ENCODE measurements at places on chromosomes 5 and 9. TPM values are rescaled to one million over a fixed set of nuclear protein-coding genes. Genes with fewer than 3 reads are reported as not detected.

- no peak overlapping the region for H3K4me3 ChIP-seq
- no peak overlapping the region for H3K27ac ChIP-seq
- no peaks in the 10 kb centered on the region for H3K36me3 ChIP-seq
Observed at GRCh38 chr9:90735952-90736351, 65.7 kb upstream of the SYK start.

Gene FAM81B
- total RNA-seq: not detected

- DNase-seq: no peak
- no peaks in the 10 kb centered on the region for H3K27me3 ChIP-seq
- H3K4me1 ChIP-seq: peaks cover 4% of the 10 kb centered on the region
- H3K4me3 ChIP-seq: no peak overlapping the region
Observed at GRCh38 chr9:8644571-8644970, 845.0 kb upstream of the DMAC1 start.

DNA sequence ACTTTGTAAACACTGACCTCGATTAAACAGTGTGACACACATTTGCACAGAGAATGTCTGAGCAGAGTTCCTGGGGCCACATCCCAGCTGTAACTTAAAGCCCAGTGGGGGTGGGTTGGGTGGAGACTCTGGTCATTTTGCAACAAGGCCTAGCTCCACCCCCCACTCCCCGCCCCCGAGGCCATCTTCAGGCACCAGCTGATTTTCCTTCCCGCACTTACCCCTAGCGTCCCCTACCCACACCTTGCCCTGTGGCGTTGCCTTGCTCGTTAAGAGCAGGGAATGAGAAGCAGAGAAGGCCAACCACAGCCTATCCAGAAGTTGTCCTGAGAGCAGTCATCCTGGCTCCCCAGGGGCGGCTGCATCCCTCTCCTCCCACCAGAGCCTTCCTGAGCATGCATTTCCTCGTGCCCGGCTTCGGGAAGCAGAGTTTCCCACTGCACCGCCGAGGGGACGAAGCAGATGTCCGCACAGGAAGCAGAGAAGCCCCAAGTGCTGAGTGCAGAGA lies 101.7 kb upstream of the SARDH start:
- H3K27me3 ChIP-seq: no peaks in the 10 kb centered on the region
- no peak for DNase-seq
- H3K4me3 ChIP-seq: no peak overlapping the region
- H3K27ac ChIP-seq: no peak overlapping the region
- H3K36me3 ChIP-seq: no peaks in the 10 kb centered on the region
- peaks cover 3% of the 10 kb centered on the region for H3K4me1 ChIP-seq

- H3K27ac ChIP-seq: no peak overlapping the region
- H3K36me3 ChIP-seq: no peaks in the 10 kb centered on the region
- H3K4me1 ChIP-seq: no peaks in the 10 kb centered on the region
- H3K27me3 ChIP-seq: no peaks in the 10 kb centered on the region
- no peak overlapping the region for H3K4me3 ChIP-seq
- no peak for DNase-seq
Observed at GRCh38 chr9:116237456-116237855, 83.9 kb downstream of the PAPPA start.

Gene GABRA6
- total RNA-seq: not detected

Gene FGF10
- total RNA-seq: not detected

DNA sequence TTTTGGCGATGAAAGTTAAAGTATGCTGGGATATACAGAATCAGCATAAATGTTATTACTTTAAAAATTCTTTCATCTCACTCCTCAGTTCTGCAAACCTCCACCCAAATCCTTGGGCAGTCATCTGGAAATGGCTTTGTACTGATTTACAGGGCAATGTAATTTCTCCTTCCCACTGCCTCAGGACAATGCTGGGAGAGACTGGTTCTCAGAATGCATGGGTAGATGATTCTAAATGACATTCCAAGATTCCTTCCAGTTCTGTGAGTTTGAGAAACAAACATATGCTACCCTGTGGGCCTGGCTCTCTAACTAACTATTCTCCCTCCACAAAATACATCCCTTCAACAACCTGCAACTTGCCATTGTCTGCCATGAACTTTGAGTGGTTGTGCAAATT lies 7.5 kb upstream of the PSAT1 start:
- no peak overlapping the region for H3K4me3 ChIP-seq
- no peaks in the 10 kb centered on the region for H3K27me3 ChIP-seq
- no peak overlapping the region for H3K27ac ChIP-seq
- peaks cover 3% of the 10 kb centered on the region for H3K4me1 ChIP-seq
- no peak for DNase-seq

DNA sequence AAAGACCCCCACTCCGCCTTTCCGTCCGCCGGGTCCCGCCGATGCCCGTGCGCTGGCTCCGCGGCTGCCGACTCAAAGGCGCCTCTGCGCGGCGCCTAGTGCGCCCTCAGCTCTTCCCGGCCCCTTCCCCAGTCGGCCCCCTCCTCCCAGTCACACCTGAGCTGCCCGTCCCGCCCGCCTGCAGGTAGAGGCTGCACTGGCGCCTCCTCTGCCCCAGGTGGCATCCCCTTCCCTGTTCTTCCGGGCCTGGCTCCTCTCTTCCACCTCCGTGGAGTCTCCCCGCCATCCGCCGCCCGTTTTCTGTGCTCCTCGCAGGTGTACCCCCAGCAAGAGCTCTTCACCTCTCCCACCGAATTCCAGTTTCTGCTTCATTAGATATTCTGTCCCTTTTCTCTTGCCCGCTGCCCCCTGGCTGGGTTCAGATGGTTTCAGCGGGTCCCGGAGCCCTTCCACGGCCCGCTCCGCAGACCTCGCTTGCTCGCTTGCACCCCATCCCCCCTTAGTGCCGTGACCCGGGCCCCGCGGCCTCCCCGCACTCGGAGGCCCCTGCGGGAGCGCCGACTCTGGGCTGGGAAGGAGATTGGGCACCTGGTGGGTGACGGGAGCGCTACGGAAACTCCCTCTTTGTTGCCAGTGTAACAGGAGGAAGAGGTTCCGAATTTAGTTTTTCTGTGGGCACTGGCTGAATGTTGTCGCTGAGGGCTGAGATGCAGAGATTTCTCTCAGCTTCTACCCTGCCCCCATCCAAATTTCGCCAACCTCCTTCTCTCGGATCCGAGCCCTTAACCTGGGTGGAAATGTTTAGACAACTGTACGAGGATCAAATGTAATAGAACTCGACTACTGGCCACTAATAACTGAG lies 809 bp downstream of the SLC44A1 start:
- H3K27ac ChIP-seq: peak overlapping the region; percentile 62
- H3K4me1 ChIP-seq: peaks cover 21% of the 10 kb centered on the region
- no peak for DNase-seq
- peak overlapping the region; percentile 96 for H3K4me3 ChIP-seq
- peaks cover 18% of the 10 kb centered on the region for H3K27me3 ChIP-seq
- no peaks in the 10 kb centered on the region for H3K36me3 ChIP-seq

Gene PCDHGA7
- 0.10 TPM for total RNA-seq

Gene C9orf152
- not detected for total RNA-seq

- peaks cover 47% of the 10 kb centered on the region for H3K4me1 ChIP-seq
- H3K27me3 ChIP-seq: peaks cover 17% of the 10 kb centered on the region
- H3K4me3 ChIP-seq: peak overlapping the region; percentile 93
Observed at GRCh38 chr9:110048976-110049698, 158.8 kb downstream of the C9orf152 start.

Gene SPINK4
- total RNA-seq: not detected

GRCh38 chr9:121836366-121836885 lies 185.0 kb downstream of the DAB2IP start:
- no peak overlapping the region for H3K4me3 ChIP-seq
- peaks cover 2% of the 10 kb centered on the region for H3K4me1 ChIP-seq
- H3K36me3 ChIP-seq: no peaks in the 10 kb centered on the region
- no peak overlapping the region for H3K27ac ChIP-seq
- no peaks in the 10 kb centered on the region for H3K27me3 ChIP-seq

- H3K27ac ChIP-seq: no peak overlapping the region
- no peak overlapping the region for H3K4me3 ChIP-seq
- DNase-seq: no peak
- H3K4me1 ChIP-seq: no peaks in the 10 kb centered on the region
- no peaks in the 10 kb centered on the region for H3K36me3 ChIP-seq
Observed at GRCh38 chr5:59850766-59851165, 42.8 kb downstream of the PDE4D start.

- H3K27me3 ChIP-seq: peaks cover 12% of the 10 kb centered on the region
- H3K4me3 ChIP-seq: peak overlapping the region; percentile 55
Observed at GRCh38 chr9:1875921-1876448, 139.2 kb upstream of the SMARCA2 start.

DNA sequence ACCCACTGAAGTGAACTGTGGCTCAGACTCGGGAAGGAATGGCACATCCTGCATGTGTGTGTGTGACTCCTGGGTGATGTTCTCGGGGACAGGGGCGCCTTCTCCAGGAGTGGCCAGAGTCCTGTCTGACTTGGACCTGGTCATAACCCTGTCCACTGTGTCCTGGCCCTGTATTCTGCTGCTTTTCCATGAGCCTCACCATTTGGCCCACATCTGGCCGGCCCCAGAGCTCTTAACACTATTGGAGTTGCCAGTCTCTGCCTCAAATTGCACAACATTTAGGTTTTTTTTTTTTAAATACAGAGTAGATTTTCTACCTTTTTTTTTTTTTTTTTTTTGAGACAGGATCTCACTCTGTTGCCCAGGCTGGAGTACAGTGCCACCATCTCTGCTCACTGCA lies 278.3 kb upstream of the TUT7 start:
- peaks cover 23% of the 10 kb centered on the region for H3K27me3 ChIP-seq
- H3K4me3 ChIP-seq: no peak overlapping the region
- H3K27ac ChIP-seq: no peak overlapping the region
- no peak for DNase-seq
- H3K4me1 ChIP-seq: no peaks in the 10 kb centered on the region

Gene GLRA1
- not detected for total RNA-seq

- H3K36me3 ChIP-seq: no peaks in the 10 kb centered on the region
- no peak for DNase-seq
- no peak overlapping the region for H3K27ac ChIP-seq
- H3K4me1 ChIP-seq: no peaks in the 10 kb centered on the region
- H3K27me3 ChIP-seq: peaks cover 14% of the 10 kb centered on the region
- H3K4me3 ChIP-seq: no peak overlapping the region
Observed at GRCh38 chr5:174078416-174078815, 32.9 kb downstream of the NSG2 start.

DNA sequence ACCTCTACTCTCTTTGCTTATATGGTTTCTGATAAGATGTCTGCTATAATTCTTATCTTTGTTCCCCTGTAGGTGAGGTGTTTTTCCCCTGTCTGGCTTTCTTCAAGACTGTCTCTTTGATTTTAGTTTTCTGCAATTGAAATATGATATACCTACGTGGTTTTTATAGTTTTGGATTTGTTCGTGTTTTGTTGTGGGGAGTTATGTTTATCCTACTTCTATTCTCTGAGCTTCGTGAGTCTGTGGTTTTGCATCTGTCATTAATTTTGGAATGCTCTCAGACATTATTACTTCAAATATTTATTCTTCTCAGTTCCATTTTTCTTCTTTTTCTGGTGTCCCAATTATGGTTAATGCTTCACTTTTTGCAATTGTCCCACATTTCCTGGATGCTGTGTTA lies 521.3 kb downstream of the KCTD16 start:
- H3K27ac ChIP-seq: no peak overlapping the region
- DNase-seq: no peak
- no peaks in the 10 kb centered on the region for H3K27me3 ChIP-seq
- H3K4me1 ChIP-seq: no peaks in the 10 kb centered on the region

DNA sequence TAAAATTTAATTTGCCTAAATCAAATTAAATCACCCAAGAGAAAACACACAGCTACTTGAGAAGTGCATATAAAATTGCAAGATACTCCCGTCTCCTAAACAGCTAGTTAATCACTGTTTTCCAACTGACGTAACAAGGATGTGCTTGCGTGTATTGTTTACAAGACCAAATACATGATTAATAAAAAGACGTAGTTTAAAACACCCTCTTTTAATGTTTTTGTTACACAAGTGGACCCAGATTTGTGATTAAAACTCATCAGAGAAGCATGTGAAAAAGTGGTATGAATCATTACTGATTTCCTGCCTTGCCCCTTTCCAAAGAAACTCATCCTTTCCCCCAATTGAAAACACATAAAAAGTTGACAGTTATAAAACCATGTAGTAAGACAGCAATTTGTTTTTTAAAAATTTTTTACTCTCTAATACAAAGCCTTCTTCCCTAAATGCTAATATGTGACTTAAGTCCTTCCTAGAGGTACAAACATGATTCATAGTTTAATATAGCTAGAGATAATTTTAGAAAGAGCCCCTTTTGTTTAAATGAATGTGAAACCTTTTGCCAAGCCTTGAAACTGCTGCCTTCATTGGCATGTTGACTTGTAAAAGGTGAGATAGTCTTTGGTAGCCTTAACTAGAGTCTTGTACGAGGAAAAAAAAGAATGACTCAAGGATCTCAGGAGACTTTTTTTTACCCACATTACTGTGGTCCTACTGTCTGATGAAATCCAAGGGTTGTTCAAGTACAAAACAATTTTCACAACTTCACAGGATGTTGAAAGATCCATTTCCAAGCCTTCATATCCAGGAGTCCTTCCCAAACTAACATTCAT lies 61.4 kb upstream of the FST start:
- H3K27ac ChIP-seq: no peak overlapping the region
- H3K27me3 ChIP-seq: peaks cover 8% of the 10 kb centered on the region
- no peak overlapping the region for H3K4me3 ChIP-seq
- no peak for DNase-seq
- no peaks in the 10 kb centered on the region for H3K4me1 ChIP-seq

Gene ERCC6L2
- total RNA-seq: 25.2 TPM

DNA sequence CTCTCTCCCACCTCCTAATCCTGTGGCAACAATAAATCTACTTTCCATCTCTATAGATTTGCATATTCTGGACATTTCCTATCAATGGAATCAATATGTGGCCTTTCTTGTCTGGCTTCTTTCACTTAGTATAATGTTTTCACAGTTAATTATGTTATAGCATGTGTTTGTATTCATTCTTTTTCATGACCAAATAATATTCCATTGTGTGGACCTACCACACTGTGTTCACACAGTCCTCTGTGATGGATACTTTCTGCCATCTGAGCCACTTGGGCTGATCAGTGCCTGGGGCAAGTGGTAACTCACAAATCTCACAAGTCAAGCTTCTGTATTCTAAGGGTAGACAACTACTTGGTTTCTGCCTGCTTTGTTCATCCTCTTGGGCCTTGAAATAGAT lies 48.7 kb upstream of the POMT1 start:
- peaks cover 23% of the 10 kb centered on the region for H3K36me3 ChIP-seq
- H3K4me3 ChIP-seq: no peak overlapping the region
- no peak for DNase-seq
- peak overlapping the region; percentile 53 for H3K27ac ChIP-seq

Gene NR6A1
- total RNA-seq: 2.0 TPM
